Stimulated activated naive B cell treated with anti-CD40 and anti-IgM and Interleukin-4, amounts not matched to agents 10 μg/mL and 1 μg/mL and 100 μg/mL, for 72 hours (primary cell): ENCODE measurements at places on chromosomes 7 and 10.

- no peaks in the 10 kb centered on the region for H3K4me1 ChIP-seq
- H3K27ac ChIP-seq = no peak overlapping the region
- no peak for DNase-seq
- H3K27me3 ChIP-seq = no peaks in the 10 kb centered on the region
- no peak overlapping the region for H3K4me3 ChIP-seq
Observed at GRCh38 chr10:126704649-126705048, 34.2 kb upstream of the C10orf90 start.

- H3K27me3 ChIP-seq = peaks cover 11% of the 10 kb centered on the region
- H3K36me3 ChIP-seq = no peaks in the 10 kb centered on the region
- no peak overlapping the region for H3K4me3 ChIP-seq
- DNase-seq = no peak
- H3K27ac ChIP-seq = no peak overlapping the region
- peaks cover 5% of the 10 kb centered on the region for H3K4me1 ChIP-seq
Observed at GRCh38 chr7:12564996-12565764, 5.3 kb upstream of the SCIN start.

DNA sequence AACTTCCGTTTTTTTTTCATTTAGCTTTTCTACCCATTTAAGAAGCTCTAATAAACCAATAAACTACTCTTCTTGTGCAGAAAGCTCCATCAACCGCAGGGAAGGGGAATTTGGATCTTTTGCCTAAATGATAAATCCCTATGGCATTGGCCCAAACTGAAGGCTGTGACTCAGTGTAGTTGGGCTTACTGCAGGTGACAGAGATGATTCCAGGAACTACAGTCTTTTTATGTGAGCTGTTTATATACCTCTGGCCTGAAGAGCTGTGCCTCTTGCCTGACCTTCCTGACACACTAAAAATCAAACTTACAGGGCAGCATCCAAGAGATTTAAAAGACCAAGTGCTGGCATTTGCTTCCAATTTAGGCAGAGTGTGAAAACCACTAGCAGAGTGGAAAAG is 25.2 kb downstream of the ABCB1 start:
- no peak for DNase-seq
- no peaks in the 10 kb centered on the region for H3K27me3 ChIP-seq
- peaks cover 6% of the 10 kb centered on the region for H3K36me3 ChIP-seq
- no peak overlapping the region for H3K4me3 ChIP-seq

DNA sequence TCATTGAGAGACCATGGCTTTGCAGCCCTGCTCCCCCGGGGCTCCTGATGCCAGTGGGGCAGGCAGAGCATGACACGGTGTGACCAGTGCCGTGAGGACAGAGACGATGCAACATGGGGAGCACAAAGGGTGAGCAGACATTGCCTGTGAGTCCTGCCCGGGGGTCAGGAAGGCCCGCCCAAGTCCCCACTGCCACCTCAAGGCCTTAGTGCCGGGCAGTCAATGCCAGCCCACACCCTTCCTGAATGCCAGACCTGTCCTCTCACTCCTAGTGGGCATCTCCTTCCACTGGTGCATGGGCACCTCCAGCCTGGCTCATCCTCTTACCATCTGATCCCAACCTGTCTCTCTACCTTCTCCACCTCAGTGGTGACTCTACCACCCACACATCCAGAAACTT is 157.9 kb upstream of the ZMIZ1 start:
- H3K4me3 ChIP-seq = no peak overlapping the region
- peaks cover 5% of the 10 kb centered on the region for H3K27me3 ChIP-seq
- H3K36me3 ChIP-seq = no peaks in the 10 kb centered on the region
- DNase-seq = no peak

DNA sequence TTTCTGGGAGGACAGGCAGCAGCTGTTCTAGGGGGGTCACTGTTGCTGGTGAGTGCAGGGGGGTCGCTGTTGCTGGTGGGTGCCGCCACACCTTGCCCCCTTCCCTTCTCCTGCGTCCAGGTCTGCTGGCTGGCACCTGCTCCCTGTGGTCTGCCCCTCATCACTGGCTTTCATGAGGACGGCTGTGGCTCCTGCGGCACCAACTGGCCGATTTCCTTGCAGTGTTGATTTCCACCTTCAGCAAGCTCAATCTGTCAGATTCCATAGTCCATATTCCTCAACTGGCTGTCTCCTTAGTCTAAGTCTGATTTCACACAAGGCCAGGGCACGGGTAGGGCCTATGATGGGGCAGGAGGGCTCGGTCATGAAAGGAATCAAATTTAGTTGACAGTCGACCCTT is 23.4 kb upstream of the GRB10 start:
- H3K4me3 ChIP-seq = no peak overlapping the region
- no peak for DNase-seq
- H3K27me3 ChIP-seq = peaks cover 13% of the 10 kb centered on the region

DNA sequence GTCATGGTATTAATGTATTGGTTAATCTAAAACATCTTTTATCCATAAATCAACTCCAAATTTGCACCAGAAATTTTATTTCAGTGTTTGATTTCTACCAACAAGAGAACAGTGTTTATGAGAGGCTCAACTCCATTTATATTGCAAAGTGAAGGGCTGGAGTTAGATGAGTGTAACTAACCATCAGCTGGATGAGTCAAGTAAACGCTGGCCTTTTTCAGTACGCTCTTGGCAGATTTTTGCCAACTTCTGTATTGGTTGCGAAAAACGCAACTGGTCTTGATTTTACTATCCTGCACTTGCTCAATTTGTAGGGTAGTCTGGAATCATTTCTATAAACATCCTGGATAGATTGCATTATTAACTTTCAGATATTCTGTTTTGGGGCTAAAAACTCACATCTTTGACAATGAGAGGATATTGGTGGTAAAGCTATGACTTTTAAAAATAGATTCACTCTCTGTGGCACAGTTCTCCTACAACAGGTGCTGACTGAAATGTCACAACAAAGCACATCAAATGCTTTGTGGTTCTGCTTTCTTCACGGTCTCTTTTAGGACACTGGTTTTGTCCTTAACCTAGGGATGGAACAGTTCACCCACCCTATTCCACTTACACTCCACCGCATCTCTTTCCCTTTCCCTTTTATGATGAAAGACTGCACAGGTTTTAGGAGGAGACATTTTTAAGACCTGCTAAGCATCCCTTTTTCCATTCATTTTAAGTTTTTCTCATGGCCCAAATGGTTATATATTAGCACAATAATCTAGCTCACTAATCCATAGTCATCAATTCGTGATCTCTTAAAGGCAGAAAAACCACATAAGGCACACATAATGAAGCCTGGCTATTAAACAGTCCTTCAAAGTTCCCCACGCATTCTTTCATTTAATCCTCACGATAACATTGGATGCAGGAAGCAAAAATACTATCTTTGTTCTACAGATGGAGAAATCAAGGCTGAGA is 12.8 kb downstream of the CACNA2D1 start:
- no peak overlapping the region for H3K27ac ChIP-seq
- no peaks in the 10 kb centered on the region for H3K27me3 ChIP-seq
- no peak overlapping the region for H3K4me3 ChIP-seq
- DNase-seq = no peak

DNA sequence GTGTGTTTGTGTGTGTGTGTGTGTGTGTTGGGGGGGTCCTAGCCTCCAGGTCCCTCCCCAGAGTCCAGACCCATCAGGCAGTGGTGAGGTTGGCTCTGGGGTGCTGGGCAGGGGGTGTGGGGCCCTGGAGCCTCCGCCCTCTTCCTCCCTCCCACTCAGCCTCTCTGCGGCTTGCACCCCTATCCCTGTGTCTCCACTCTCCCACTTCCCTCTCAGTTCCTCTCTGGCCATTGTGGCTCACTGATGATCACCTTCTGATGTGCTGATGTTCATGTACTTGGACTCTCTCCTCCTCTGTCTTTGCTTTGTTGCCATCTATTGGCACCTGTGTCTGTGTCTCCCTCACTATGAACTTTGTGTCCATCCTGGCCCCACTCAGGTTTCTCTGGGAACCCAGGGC is 298.7 kb downstream of the ZEB1 start:
- DNase-seq = no peak
- no peak overlapping the region for H3K27ac ChIP-seq
- H3K4me3 ChIP-seq = no peak overlapping the region
- H3K27me3 ChIP-seq = peaks cover 18% of the 10 kb centered on the region

DNA sequence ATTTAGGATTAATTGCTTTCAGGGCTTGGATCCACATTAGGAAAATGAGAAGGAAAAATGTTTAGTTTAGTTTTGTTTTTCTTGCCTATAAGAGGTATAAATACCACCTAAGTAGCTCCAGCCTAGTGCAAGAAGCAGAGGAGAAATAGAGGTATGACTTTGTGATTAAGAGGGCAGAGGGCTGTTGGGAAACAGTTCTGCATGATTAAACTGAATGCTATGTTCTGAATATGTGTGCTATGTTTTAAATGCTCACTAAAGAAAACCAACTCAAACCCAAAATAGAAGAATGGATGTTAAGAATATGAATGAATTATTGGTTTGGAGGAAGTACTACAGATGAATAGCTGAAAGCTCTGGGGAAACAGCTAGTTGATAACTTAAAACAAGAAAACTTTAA is 7.6 kb downstream of the CALCR start:
- DNase-seq = no peak
- H3K27me3 ChIP-seq = peaks cover 19% of the 10 kb centered on the region
- H3K4me3 ChIP-seq = no peak overlapping the region
- H3K4me1 ChIP-seq = peaks cover 22% of the 10 kb centered on the region
- H3K36me3 ChIP-seq = no peaks in the 10 kb centered on the region

GRCh38 chr7:106367018-106367420 is 82.2 kb upstream of the NAMPT start:
- no peak overlapping the region for H3K4me3 ChIP-seq
- peaks cover 8% of the 10 kb centered on the region for H3K27me3 ChIP-seq
- peaks cover 5% of the 10 kb centered on the region for H3K4me1 ChIP-seq
- no peak for DNase-seq
- no peak overlapping the region for H3K27ac ChIP-seq

- H3K4me1 ChIP-seq = peaks cover 4% of the 10 kb centered on the region
- H3K27me3 ChIP-seq = peaks cover 9% of the 10 kb centered on the region
- H3K27ac ChIP-seq = no peak overlapping the region
- H3K36me3 ChIP-seq = peaks cover 5% of the 10 kb centered on the region
Observed at GRCh38 chr10:128178302-128178958, 52.2 kb upstream of the MKI67 start.

DNA sequence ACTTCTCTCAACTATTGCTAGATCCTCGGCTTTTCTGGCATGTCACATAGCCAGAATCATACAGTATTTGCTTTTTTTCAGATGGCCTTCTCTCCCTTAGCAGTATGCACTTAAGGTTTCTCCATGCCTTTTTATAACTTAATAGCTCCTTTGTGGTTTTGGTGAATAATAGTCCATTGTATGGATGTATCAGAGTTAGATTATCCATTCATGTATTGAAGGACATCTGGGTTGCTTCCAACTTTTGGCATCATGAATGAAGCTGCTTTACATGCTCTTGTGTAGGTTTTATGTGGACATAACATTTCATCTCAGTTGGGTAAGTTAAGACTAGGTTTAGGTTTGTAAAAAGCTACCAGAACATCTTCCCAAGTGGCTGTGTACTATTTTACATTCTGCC is 4.6 kb downstream of the ATP5F1C start:
- H3K27me3 ChIP-seq = no peaks in the 10 kb centered on the region
- H3K4me1 ChIP-seq = peaks cover 62% of the 10 kb centered on the region
- no peak for DNase-seq

GRCh38 chr7:44541-44896 is 147.9 kb upstream of the FAM20C start:
- H3K27me3 ChIP-seq = peaks cover 47% of the 10 kb centered on the region
- H3K4me3 ChIP-seq = no peak overlapping the region
- no peak for DNase-seq
- H3K4me1 ChIP-seq = no peaks in the 10 kb centered on the region
- H3K36me3 ChIP-seq = no peaks in the 10 kb centered on the region

DNA sequence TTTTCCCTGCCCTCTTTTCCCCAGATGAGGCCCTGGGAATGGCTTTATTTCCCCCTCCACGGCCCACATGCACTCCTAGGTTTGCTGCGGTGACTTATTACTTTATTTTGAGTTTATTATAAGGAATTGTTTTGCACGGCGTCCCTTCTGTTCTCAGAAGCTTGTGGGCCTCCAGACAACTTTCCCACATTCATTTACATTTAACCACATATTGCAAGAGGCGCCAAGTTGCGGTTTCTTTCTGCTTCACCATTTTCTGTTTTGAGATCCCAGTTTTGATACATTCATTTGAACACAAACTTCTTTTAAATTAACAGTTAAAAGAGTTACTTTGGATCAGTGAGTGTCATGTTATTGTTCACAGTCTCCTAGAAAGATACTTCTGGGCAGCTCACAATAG is 532.5 kb upstream of the MGMT start:
- no peak overlapping the region for H3K4me3 ChIP-seq
- H3K27ac ChIP-seq = no peak overlapping the region
- H3K27me3 ChIP-seq = peaks cover 11% of the 10 kb centered on the region

GRCh38 chr7:28621369-28621841 is 209.1 kb downstream of the CREB5 start:
- DNase-seq = no peak
- no peaks in the 10 kb centered on the region for H3K27me3 ChIP-seq
- H3K4me1 ChIP-seq = no peaks in the 10 kb centered on the region
- H3K36me3 ChIP-seq = no peaks in the 10 kb centered on the region
- no peak overlapping the region for H3K27ac ChIP-seq

DNA sequence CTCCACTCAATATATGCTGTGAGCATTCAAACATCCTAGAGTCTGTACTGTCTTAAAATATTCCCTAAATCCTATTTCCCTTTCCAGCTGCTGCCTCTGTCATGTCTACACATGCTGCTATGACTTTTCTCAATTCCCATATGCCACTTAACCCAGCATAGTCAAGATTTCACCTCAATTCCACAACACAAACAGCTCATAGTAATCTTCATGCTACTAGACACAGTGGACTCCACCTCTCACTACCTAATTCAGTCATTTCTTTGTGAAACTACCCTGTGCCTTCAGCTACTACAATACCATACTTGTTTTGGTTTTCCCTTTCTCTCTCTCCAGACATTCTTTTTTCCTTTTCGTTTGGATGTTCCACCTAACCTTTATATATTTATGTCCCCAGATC is 45.5 kb downstream of the GSAP start:
- no peaks in the 10 kb centered on the region for H3K27me3 ChIP-seq
- H3K4me3 ChIP-seq = no peak overlapping the region
- H3K4me1 ChIP-seq = no peaks in the 10 kb centered on the region
- DNase-seq = no peak
- peaks cover 29% of the 10 kb centered on the region for H3K36me3 ChIP-seq

DNA sequence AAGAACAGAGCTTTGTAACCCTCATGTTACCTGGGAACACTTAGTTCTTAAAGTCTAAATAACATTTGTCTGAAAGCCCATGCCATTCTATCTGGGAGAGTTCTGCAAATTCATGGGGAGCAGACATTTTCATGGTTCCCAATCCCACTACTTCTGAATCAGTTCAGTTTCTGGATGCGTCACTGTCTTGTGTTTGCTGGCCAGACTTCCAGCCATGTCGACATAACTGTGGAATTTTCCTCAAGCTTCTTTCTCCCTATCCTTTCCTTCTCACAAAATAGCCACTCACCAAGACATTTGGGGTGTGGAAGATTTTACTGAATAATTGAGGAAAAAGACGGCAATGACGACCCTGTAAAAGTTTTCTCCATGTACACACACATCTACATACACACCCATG is 272.5 kb downstream of the NEBL start:
- no peak overlapping the region for H3K27ac ChIP-seq
- H3K27me3 ChIP-seq = no peaks in the 10 kb centered on the region
- no peak overlapping the region for H3K4me3 ChIP-seq
- H3K36me3 ChIP-seq = no peaks in the 10 kb centered on the region
- no peaks in the 10 kb centered on the region for H3K4me1 ChIP-seq

- H3K4me1 ChIP-seq = peaks cover 17% of the 10 kb centered on the region
- H3K4me3 ChIP-seq = no peak overlapping the region
- peaks cover 7% of the 10 kb centered on the region for H3K27me3 ChIP-seq
- H3K27ac ChIP-seq = no peak overlapping the region
Observed at GRCh38 chr10:11382187-11382586, 229.3 kb downstream of the USP6NL start.

- H3K4me1 ChIP-seq = peaks cover 7% of the 10 kb centered on the region
- H3K36me3 ChIP-seq = peaks cover 6% of the 10 kb centered on the region
- no peak for DNase-seq
- no peak overlapping the region for H3K4me3 ChIP-seq
- H3K27ac ChIP-seq = no peak overlapping the region
Observed at GRCh38 chr10:69626826-69627225, 3.2 kb upstream of the FAM241B start.
